ENCODE measurements at places on chromosomes 7 and 10.

DNA sequence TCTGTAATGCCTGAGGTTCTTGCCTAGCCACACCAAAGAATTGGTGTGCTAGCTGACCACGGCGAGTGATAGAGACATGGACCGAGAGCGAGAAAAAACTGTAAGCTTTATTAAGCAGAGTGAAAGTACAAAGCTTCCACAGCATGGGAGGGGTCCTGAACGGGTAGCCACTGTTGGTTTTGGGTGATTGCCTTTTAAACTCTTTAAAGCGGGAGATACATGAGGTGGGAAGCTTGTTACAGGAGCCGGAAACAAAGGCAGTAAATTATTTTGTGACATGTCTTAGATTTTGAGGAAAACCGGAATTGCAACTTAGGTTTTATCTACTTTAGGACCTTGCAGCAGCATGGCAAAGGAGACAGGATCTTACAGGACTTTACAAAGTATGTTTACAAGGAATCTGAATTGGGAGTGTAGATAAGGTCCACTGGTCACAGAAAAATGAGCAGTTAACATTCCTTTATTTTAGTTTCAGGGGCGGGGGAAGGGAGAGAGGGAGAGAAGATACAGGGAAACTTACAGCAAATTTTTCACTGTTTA is 252.7 kb upstream of the MBL2 start:
- DNase-seq, result no peak

GRCh38 chr10:23630885-23631284 is 192.0 kb downstream of the OTUD1 start:
- DNase-seq, result no peak

DNA sequence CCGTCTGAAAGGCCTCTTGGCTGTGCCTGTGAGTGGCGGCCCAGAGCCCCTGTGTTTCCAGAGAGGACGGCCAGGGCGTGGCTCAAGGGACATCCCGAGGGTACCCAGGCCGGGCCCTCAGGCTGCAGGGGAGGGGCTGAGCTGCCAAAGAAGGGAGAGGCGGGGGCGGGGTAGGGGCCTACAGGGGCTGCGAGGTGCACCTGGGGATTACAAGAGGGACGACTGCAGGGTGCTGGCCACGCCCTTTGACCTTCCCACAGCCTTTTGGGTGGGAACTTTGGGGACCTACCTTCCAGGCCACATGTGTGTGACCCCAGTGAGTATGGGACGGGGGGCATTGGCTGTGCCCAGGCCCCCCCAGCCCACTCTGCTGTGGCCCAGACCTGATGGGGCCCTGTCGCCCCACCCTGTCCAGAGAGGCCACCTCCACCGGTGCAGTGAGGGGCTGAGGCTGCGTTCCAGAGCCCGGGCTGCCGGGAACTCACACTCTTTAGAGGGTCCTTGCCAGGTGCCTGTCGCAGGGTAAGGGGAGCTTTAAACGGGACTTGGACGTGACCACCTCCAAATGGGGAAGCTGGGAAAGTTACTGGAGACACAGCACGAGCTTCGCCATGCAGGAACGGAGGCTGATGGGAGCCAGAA is 19.0 kb upstream of the NKX6-2 start:
- DNase-seq, result no peak

- DNase-seq, result no peak
These were observed 124.9 kb downstream of the CYP26A1 start for GRCh38 chr10:93198401-93199131.

- DNase-seq, result no peak
These were observed 1.4 kb downstream of the ZNF438 start for GRCh38 chr10:31030260-31030659.

DNA sequence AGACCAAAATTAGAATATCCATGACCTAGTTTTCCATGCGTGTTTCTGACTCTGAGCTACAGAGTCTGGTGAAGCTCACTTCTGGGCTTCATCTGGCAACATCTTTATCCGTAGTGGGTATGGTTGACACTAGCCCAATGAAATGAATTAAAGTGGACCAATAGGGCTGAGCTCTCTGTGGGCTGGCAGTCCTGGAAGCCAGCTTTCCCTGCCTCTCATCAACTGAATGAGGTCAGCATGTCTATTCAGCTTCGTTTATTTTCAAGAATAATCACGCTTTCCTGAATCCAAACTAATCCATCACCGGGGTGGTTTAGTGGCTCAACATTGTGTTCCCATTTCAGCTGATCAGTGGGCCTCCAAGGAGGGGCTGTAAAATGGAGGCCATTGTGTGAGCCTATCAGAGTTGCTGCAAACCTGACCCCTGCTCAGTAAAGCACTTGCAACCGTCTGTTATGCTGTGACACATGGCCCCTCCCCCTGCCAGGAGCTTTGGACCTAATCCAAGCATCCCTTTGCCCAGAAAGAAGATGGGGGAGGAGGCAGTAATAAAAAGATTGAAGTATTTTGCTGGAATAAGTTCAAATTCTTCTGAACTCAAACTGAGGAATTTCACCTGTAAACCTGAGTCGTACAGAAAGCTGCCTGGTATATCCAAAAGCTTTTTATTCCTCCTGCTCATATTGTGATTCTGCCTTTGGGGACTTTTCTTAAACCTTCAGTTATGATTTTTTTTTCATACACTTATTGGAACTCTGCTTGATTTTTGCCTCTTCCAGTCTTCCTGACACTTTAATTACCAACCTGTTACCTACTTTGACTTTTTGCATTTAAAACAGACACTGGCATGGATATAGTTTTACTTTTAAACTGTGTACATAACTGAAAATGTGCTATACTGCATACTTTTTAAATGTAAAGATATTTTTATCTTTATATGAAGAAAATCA is 35.5 kb downstream of the CAV1 start:
- no peak for DNase-seq

Measured in stimulated activated CD4-positive, alpha-beta T cell treated with anti-CD3 and anti-CD28 coated beads, Interleukin-2, amount 100 ng/mL, for 24 hours (primary cell).